Small intestine (tissue), 16 donors: ENCODE measurements at places on chromosomes 2 and 18. TPM values are rescaled to one million over a fixed set of nuclear protein-coding genes. Genes with fewer than 3 reads are reported as not detected.

DNA sequence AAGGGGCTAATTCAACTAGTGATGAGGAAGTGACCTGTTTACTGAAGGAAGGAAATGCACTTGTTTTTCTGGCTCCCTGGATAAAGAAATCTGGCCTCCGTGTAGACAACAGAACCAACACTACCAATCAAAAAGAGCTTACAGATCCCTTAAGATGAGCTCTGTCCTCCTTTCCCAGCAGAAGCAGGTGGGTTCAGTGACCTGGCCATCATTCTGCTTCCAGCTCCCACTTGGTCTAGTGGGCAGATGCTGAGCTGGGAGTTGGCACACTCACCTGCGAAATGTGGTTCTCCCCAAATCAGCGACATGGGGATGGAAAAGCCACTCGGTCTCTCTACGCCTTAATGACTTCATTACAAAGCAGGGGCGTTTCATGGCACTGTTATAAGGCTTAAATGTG is 132.6 kb downstream of the AFF3 start:
- DNase-seq, result no peak

Gene PROM2
- 2.2 TPM for polyA plus RNA-seq

Gene KCNJ3
- polyA plus RNA-seq, result 6.5 TPM

GRCh38 chr2:30223413-30223874 is 7.9 kb upstream of the LBH start:
- no peak for DNase-seq

DNA sequence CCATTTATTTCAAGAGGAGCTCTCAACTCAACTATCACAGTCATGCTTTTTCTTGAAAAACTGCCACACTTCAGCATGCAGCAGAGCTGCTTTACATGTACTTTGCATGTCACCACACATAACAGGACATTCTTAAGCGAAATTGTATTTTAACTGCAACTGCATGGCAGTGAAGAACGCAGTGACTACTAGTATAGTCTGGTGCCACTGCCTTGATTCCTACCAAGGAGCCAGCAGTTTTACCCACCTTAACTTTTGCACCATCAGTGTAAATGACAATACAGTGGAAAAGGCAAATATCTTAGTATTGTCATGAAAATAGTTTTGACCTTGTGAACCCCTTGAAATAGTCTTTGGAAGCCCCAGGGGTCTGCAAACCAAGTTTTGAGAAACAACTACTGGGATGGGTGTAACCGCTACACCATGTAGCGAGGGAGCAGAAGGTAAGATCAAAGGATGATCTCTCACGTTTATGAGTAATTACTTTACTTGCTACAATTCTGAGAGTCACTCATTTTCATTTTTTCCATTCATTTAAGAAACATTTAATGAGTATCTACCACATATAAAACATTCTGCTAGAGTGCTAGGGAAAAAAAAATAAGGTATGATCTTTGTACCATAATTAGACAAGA is 32.3 kb upstream of the MPP4 start:
- DNase-seq, result no peak

- no peak for DNase-seq
Measured at GRCh38 chr18:46950064-46950656, 32.8 kb downstream of the KATNAL2 start.
